Cardiac muscle cell (in vitro differentiated cells and primary cell): ENCODE measurements at places on chromosomes 1 and 21. TPM values are rescaled to one million over a fixed set of nuclear protein-coding genes. Genes with fewer than 3 reads are reported as not detected.

The CHI3L2 gene
- not detected in 2 replicates for total RNA-seq

- DNase-seq = no peak
These were observed 98.5 kb upstream of the ADGRL2 start for GRCh38 chr1:81702079-81702715.

GRCh38 chr1:116567790-116568661 lies 2.8 kb downstream of the CD58 start:
- DNase-seq = no peak

DNA sequence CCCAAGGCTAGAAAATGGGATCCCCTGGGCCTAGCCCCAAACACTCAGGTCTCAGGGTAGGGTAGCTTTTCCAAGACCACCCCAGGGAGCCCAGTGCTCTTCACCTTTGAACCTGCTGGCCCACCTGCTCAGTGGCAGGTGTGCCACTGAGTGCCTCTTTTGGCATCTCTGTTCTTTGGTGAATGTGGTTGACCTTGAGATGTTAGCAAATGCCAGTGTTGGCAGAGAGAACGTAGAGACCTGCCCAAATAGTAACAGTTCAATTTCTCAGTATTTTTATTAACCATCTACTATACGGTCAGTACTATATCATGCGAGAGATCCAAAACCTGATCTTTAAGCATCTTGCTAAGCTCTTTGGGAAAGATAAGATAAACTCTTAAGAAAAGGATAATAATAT lies 128.2 kb downstream of the PEX14 start:
- no peak for DNase-seq

The MAP10 gene
- total RNA-seq = 9.8 and 14.7 TPM in 2 replicates

The DIRAS3 gene
- total RNA-seq = 3.4 and 8.7 TPM in 2 replicates

DNA sequence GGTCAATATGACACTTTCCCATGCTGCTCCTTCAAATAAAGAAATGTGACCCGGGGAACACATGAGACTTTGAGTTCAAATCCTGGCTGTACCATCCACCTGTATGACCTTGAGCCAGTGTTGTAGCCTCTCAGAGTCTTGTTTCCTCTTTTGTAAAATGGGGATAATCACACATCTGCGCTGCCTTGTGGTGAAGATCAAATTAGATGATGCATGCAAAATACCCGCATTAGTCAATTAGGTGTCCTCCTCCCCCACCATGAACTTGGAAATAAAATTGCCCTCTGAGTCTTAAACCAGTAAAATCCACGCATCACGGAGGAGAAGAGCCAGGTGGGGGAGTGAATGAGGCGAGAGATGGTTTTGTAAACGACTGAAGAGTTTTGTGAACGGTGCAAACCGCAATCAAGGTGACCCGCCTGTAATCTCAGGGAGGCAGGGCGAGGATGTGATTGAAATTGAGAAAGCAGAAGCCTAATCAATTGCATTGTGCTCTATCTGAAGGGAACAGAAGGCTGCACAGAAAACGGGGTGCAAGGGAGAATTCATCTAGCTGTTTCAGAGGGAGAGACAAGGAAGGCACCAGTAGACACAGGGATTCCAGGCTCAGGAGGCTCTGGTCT lies 5.8 kb upstream of the AHDC1 start:
- no peak for DNase-seq

DNA sequence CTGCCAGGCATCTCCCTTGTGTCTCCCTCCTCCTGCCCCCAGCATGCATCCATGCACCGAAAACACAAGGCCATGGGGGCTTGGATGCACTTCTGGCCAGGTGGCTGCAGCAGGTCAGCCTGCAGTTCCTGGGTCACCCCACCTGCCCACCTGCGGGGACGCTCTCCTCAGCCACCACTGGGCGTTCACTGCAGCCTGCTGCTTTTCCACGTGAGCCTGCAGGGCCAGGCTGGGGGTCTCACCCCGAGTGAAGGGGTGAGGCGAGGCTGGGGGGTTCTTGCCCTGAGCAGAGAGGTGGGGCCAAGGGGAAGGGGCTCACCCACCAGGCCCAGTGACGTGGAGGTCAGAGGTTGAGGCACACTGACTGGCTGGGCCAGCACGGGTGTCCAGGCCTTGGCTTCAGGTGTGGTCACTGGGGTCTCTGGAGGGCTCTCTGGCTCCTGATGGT lies 64.6 kb downstream of the WNT9A start:
- DNase-seq = no peak
